ENCODE measurements at places on chromosomes 7 and 10. TPM values are rescaled to one million over a fixed set of nuclear protein-coding genes. Genes with fewer than 3 reads are reported as not detected.

IKZF1 gene
- polyA plus RNA-seq: 0.54 TPM

GSAP gene
- 7.4 TPM for polyA plus RNA-seq

SPRN gene
- 0.11 TPM for polyA plus RNA-seq

HOXA13 gene
- polyA plus RNA-seq: not detected

HSPA12A gene
- 8.4 TPM for polyA plus RNA-seq

TPST1 gene
- 5.1 TPM for polyA plus RNA-seq

ANKRD61 gene
- 0.11 TPM for polyA plus RNA-seq

ANK3 gene
- polyA plus RNA-seq: 59.8 TPM

C7orf57 gene
- not detected for polyA plus RNA-seq

CHST3 gene
- 14.9 TPM for polyA plus RNA-seq
